ENCODE measurements at places on chromosomes 2 and 18.
A peak's percentile ranks its signal among the peaks of the same experiment; 100 is the strongest.

DNA sequence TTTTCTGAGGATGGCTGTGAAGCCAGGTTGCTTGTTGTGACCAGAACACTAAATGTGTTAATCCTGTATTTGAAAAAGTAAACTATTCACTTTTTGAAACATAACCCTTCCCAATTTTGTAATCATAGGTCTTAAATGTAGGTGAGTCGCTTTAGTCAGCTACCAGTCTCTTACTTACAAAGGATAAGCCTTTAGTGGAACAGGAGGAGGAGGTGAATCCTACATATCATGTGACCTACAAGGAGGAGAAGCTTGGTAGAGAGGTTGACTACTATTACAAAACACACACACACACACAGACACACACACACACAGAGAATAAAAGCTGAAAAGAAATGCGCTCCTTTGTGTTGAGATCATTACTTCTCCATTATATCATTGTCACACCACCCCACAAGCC lies 59.9 kb upstream of the SPAG16 start:
- DNase-seq, result no peak

- peak; percentile 61 for DNase-seq
Measured at GRCh38 chr2:96528006-96528699, 8.4 kb upstream of the ARID5A start.

GRCh38 chr18:7630731-7631442 lies 63.8 kb downstream of the PTPRM start:
- DNase-seq, result no peak

GRCh38 chr2:100040906-100041305 lies 101.5 kb downstream of the AFF3 start:
- DNase-seq, result no peak

DNA sequence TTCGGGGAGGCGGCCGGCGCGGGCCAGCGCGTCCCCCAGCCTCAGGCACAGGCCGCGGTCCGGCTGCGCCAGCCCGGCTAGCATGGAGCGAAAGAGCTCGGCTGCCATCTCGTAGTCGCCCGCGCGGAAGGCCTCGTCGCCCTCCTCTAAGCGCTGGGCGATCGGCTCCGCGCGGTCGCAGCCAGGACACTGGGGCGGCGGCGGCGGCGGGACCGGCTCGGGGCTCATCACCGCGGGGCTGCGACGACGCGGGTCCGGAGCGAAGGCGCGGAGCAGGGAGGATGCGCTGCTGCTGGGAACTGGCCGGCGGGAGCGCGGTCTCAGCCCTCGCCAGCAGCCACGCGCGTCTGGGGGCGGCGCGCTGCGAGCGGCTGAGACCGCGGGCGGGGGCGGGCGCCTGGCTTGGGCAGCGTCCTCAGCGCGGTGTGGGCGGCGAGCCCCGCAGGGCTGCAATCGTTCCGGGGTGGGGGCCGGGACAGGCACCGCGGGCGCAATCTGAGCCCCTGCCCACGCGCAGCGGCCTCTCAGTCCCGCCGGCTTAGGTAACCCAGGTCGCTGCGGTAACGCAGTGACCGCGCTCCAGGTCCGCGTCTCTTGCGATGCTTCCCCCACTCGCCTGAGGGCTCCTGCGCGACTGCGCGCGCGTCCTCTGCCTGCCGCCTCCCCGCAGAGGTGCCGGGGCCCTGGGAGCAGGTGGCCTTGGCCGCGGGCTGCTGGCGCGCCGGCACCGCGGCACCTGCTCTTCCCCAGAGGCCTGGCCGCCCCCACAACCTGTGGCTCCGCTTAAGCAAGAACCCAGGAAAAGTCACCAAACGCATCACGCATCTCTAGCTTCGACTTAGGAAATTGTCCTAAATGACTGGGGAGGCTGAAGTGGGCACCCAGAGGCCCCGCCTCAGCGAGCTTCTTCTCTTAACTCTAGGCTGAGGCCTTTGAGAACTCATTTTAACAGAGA lies at the start of gene LONRF2:
Gene LONRF2, minus strand, starts transcription at position 636 of the 955 bp plus-strand sequence. Its CDS starts 408 bp downstream, at position 228.
- no peak for DNase-seq

DNA sequence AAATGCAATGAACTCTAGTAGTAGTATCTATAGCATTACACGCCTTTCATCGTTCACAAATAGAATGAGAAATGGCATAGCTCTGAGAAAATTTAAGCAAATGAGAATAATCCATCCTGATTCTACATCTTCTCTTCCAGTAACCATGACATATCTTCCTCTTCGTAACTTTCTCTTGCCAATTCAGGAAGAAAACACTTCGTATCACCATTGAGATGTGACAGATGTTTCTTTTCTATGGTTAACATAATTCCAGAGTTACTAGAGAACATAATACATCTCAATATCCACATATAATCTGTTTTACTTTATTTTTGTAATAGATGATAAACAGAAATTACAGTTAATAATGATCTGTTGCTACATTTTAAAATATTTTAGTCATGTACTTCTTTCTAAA lies 1527.4 kb downstream of the LRP1B start:
- DNase-seq, result no peak

- DNase-seq, result no peak
Measured at GRCh38 chr2:100281521-100282438, 40.5 kb downstream of the LONRF2 start.
